CMK (cell line): ENCODE measurements at places on chromosomes 5 and 9.

DNA sequence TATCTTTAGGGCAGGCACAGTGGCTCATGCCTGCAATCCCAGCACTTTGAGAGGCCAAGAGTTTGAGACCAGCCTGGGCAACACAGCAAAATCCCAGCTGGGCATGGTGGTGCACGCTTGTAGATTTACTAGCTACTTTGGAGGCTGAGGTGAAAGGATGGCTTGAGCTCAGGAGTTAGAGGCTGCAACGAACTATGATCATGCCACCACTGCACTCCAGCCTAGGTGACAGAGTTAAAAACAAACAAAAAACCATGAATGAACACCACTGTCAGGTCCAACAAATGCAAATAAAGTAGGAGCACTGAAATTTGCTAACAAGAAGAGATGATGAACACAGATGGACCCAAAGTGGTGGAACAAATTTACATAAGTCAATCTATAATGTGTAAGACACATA lies 4.9 kb downstream of the PTBP3 start:
- no peak for DNase-seq

DNA sequence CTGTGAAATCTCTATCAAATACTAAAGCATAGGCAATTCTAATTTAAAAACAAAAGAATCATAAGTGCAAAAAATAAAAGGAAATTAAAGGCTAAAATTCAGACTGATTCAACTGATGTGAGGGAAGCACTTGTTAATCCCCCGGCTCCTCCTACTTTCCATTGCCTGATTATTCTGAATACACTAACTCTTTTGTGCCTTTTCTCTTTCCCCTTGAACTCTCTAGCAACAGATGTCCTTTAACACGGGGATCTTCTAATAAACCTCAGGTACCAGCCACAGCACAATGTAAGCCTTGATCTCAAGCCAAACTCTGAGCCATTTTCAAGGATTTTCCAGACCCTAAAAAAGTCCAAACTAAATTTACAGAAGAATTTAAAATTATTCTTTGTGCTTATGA lies 61.5 kb downstream of the KCNV2 start:
- no peak for DNase-seq

DNA sequence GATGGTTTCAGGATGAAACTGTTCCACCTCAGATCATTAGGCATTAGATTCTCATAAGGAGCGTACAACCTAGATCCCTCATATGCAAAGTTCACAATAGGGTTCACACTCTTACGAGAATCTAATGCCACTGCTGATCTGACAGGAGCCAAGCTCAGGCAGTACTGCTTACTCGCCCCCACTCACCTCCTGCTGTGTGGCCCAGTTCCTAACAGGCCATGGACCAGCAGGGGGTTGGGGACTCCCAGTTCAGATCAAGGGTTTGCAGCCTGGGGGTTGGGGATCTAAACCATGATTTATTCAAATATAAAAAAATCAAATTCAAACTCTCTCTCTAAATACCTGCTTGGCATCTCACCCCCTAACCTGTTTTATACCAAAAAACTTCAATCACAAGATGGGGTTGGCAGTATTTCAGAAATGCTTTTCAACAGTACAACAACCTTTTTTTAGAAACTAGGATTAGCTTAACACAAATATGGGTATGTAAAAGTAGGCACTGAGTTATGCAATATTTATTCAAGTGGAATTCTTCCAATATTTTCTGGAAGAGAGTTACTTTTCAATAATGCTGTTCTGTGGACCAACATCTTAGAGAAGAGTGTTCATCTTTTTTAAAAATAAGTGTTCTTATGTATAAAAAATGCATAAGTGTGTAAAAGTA lies 30.1 kb upstream of the SLC12A2 start:
- no peak for DNase-seq

- DNase-seq = no peak
These were observed 74.8 kb downstream of the CETN3 start for GRCh38 chr5:90334741-90335140.

DNA sequence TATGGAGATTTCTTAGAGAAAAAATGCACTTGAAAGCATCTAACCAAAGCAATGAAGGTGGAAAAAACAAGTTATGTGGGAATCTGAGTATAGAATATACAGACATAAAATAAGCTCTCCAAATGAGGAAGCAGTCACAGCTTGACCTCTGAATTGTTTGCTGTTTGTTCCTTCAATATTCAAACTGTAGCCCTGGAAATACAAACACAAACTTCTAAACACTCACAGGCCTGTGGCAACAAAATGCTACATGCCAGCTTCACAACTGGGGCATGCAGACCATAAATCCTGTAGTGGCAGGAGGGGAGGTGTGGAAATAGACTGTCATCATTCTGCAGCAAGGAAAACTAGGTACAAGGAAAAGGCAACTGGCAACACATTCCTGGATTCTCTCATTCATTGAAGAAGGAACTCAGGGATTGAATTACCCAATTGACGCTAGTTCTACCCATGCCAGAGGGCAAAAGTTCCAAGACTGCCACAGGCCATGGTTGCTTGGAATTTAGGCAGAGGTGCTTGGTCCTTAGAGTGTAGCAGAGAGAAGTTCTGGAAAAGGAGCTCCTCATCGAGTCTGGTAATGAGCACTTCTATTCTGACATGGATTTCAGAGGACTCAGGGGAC lies 349.6 kb downstream of the PDE4D start:
- no peak for DNase-seq

GRCh38 chr5:151581347-151581746 lies 9.8 kb downstream of the FAT2 start:
- no peak for DNase-seq

- DNase-seq = no peak
These were observed 65.2 kb upstream of the SPIN1 start for GRCh38 chr9:88322906-88323566.

DNA sequence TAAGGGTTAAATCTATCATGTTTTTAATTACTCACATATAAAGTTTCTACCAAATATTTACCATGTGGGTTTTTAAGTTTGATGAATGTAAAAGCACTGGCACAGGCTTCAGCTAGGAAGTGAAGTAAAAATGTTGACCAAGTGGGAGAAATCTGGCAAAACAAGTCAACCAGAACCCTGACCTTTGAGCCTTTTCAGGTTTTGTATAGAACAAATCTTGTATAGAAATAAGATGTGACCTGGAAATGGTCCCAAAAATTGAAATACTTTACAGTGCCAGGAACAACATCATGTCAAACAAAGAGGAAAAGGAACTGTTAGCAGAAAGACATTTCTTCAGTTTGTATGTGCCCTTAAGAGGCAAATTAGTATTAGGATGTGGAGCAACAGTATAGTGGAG lies 137.6 kb downstream of the CCDC192 start:
- no peak for DNase-seq

- no peak for DNase-seq
These were observed 83.9 kb downstream of the PAPPA start for GRCh38 chr9:116237456-116237855.

DNA sequence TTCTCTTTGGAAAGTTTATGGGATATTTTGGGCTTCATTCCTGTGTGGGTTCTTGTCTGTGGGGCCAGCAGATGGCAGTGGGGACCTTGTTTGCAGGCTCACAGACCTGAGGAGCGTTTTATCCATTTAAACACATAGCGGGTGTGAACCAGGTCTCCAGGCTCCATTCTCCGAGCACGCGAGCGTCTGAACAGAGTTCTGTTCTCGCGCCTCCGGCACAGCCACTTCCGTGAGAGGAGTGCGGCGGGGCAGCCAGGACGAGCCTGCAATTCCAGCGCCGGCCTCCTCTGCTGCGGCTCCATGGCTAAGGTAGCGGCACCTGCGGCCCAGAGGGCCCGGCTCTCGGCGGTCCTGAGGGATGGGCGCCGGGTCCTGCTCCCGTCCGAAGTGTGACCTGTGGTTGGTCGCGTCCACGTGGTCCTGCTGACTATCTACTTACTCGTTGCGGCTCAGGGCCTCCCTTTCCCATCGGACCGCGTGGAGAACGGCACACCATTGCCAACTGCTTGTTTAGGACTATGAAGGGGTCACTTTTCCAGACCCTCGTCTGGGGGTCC lies 7.3 kb downstream of the NRARP start:
- no peak for DNase-seq

DNA sequence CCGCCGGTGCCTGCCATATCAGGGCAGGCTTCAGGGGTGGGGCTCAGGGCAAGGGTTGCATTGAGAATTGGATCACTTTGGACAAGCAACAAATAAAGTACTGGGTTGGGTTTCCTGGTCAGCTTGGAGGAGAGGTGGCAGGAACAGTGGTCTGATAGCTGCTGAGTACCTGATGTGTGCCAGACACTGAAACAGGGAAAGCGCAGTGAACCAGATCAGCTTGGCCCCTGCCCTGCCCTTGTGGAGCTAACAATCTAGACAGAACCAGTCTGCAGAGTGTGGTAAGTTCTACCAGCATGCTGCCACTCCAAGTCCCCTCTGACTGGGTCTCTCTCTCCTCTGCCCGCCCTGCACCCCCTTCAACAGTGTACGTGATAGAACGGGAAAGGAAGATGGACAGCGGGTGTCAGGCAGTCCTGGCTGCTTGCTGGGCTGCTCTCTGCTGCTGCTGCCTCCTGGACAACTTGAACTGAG lies 53.4 kb downstream of the CYSTM1 start:
- DNase-seq = no peak

DNA sequence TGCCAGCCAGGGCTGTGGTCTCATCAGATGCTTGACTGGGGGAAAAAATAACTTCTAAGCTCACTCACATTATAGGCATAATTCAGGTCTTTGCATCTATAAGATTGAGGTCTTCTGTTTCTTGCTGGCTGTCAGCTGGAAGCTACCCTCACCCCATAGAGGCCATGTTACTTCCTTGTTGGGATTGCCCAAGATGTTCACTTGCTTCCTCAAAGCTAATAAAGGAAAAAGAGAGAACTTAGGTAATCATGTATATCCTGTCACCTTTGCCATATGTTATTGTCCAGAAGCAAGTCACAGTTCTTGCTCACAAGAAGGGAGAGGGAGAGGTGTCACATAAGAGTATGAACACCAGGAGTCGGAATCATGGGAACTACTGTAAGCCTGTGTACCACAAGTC lies 38.7 kb upstream of the ANKRD34B start:
- DNase-seq = no peak

GRCh38 chr9:125066839-125067619 lies 76.3 kb downstream of the SCAI start:
- no peak for DNase-seq

GRCh38 chr9:105979290-105979689 lies 284.9 kb downstream of the TMEM38B start:
- DNase-seq = no peak

DNA sequence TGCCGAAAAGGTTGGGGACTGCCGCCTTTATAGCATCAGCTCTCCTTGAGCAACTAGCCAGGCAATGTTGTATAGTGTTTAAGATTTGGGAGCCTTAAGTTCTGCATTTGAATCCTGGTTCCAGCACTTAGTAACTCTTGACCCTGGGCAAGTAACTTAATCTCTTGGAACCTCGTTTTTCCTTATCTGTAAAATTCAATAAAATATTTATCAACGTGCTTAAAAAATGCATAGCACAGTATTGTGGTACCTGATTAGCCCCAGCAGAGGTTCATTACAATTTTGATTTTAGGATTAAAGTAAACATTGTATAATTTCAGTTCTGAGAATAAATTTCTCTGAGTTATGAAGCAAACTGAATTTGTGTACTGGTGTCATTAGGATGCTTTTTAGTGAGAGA lies 66.4 kb downstream of the ZSWIM6 start:
- no peak for DNase-seq
